CD4-positive, CD25-positive, alpha-beta regulatory T cell (primary cell): ENCODE measurements at places on chromosomes 3 and 15. TPM values are rescaled to one million over a fixed set of nuclear protein-coding genes. Genes with fewer than 3 reads are reported as not detected.
A peak's percentile ranks its signal among the peaks of the same experiment; 100 is the strongest.

The RBPMS2 gene
- not detected for polyA plus RNA-seq

The UBL7 gene
- polyA plus RNA-seq, result 143 TPM

The ECT2 gene
- polyA plus RNA-seq, result 2.9 TPM

The SLC30A4 gene
- polyA plus RNA-seq, result 0.19 TPM

The GP5 gene
- polyA plus RNA-seq, result 2.7 TPM

The CHCHD4 gene
- polyA plus RNA-seq, result 12.2 TPM

The FGF7 gene
- not detected for polyA plus RNA-seq

The CMTM6 gene
- polyA plus RNA-seq, result 102 TPM

DNA sequence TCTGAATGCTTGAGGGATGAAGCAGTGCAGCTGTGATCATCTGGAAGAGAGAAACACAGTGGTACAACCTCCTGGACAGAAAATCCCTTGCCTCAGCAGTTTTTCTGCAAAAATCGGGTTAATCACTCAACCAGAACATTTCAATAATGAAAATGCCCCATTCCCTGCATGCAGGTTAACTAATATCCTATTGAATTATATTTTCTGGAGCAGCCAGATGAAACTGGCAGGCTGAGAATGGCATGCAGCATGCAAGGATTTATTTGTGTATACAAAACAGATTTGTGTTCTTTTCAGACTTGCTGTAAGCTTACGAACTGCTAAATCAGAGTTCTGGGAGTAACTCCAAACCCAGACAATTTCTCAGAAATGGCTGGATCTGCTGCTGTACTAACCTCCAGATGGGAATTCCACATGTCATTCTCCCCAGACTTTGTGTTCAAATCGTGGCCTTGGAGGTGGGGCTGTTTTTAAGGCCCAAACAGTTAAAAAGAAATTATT, 39.1 kb downstream of the SLC9A9 start:
- DNase-seq, result no peak

- DNase-seq, result no peak
These were observed 77.7 kb upstream of the ACAN start for GRCh38 chr15:88725305-88726210.

DNA sequence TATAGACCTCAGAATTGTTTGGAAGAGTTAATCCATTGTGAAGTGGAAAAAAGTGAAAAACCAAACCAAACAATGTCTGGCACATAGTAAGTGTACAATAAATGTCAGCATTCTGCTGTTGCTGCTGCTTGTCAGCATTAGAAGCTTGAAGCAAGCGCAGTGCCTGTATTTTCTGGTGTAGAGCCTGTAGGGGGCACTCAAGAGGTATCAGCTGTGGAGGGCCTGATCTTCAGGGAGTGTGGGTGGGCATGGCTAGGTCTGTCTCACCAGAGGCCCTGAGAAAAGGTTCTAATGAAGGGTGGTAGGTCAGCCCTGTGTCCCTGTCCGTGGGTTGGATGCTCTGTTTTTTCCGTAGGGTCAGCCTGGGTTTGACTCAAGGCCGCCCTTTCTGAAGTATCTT, 3.6 kb downstream of the ADAMTSL3 start:
- no peak for DNase-seq

GRCh38 chr3:12772462-12772861, 13.4 kb upstream of the TMEM40 start:
- DNase-seq, result no peak

DNA sequence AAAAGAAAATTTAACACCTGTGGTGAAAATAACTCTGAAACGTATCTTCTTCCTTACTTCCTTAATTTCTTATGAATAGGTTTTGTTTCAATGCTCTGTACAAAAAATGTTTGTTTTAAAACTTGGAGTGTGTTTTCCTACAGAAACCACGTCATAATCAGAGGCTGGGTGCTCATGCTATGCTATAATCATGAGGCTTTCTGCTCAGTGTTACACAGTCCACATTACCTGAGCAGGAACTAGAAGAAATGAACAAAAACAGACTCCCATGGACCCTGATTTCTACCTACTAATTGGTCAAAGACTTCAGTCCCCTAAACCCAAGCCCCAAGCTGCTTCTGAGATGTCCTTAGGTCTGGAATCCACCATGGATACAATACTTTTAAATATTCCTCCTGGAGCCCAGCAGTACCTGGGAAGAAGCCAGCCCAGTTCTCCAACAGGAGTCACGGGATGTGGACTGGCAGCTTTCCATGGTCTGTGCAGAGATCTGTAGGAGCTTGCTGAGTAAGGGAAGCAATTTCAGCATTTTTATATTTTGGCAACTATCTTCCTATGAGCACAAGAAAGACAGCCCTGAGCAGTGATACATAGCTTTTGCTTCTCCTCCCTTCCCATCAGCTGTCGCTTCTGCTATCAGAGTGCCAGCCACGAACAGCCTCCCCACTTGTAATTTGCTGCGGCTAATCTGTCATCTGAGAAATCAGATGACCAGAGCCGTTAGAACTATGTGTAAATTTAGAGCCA, 65.6 kb downstream of the WDR72 start:
- no peak for DNase-seq

DNA sequence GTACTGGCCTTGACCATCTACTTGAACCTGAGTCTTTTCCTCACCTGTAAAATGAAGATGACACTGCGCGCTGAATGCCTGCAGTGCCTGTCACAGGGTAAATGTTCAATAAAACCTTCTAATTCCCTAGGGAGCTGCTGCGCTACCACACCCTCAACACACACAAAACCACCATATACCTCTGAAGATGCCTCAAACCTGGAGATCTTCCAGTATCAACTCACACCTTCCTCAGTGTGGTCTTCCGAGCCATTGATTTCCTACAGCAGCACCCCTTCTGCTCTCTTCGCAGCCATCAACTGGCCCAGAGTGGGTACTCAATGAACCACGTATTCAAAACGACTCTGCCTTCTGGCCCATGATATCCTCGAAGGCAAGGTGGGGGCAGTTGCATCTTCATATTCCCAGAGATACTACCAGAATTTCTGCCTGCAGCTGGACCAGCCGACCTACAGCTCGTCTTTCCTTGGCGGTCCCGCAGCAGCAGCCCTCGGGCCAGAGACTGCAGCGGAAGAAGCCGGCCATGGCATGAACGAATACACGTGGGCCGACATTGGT, 695 bp downstream of the RPL32 start:
- DNase-seq, result peak; percentile 26

DNA sequence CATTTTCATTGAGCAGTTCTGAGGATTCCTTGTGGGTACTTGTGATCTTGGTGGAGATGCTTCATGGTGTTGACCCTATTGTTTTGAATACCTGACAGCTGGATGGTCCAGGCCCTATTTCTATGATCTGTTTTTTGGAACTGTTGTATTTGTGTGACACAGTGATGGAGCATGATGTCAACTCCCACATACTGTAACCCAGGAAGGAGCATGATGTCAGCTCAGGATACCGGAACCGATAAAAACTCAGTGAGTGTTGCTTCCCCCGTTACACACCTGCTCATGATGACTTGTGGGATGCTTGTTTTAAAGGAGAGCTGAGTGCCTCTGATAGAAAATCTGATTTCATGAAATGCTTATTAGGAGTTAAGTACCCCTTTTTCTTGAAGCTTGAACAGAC, 45.1 kb downstream of the ZBTB38 start:
- DNase-seq, result peak; percentile 18

- DNase-seq, result no peak
These were observed 117.7 kb downstream of the C3orf38 start for GRCh38 chr3:88267441-88267840.

DNA sequence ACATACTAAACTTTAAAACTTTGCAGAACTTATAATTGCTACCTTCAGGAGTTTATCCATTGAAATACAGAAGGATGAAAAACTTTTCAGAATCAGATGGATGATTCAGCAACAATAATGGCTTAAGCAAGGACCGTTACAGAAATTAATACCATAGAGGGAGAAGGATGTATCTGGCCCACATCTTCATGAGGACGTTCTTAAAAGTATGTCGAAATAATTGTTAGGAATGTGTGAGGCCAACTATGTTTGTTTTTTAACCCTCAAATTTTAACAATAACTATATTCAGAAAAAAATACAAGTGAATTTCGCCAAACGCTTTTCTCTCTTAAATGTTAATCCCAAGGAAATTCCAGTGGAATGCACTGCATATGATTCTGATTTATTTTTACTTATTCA, 105.2 kb upstream of the EPHA3 start:
- DNase-seq, result no peak

DNA sequence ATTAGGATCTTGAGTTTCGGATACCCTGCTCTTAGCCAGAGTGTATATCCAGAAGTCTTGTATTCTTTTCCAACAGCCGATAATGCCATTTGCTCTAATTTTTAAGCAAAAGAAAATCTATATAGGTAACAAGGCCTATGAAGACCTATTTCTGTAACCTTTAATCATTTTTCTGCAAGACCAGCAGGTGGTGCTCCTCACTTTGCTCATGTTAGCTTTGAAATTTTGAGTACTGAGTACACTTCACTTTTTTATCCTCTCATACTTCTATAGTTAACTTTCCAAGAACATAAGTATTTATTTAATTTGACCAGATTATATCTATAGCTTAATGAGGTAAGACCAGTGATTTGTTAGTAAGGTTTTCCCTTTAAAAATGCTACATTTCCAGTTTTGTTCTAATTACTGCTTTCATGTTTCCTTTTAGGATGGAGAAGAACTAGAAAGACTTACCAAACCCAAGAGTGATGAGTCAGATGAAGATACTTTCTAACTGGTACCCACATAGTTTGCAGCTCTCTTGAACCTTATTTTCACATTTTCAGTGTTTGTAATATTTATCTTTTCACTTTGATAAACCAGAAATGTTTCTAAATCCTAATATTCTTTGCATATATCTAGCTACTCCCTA, 20.5 kb downstream of the SLC35A5 start:
- peak; percentile 64 for DNase-seq

- DNase-seq, result peak; percentile 42
These were observed 79.3 kb downstream of the ATP10A start for GRCh38 chr15:25783607-25784540.
